Activated T-helper 1 cell treated with anti-CD3 and anti-CD28 coated beads, Interleukin-12 subunit alpha, Interleukin-12 subunit beta, Interleukin-2, Interleukin-4 antibody, amounts not matched to agents 30 ng/mL and 10 ng/mL and 1 ng/mL, durations not matched to agents 14 hours and 24 hours and 36 hours (primary cell): ENCODE measurements at places on chromosomes 3 and 15. TPM values are rescaled to one million over a fixed set of nuclear protein-coding genes. Genes with fewer than 3 reads are reported as not detected.

GRCh38 chr3:140954576-140954975 is 12.9 kb downstream of the SLC25A36 start:
- no peak overlapping the region for H3K27ac ChIP-seq
- DNase-seq: no peak
- peaks cover 7% of the 10 kb centered on the region for H3K36me3 ChIP-seq
- no peaks in the 10 kb centered on the region for H3K27me3 ChIP-seq
- peaks cover 14% of the 10 kb centered on the region for H3K4me1 ChIP-seq

C3orf49 gene
- total RNA-seq: not detected in 2 replicates

- no peak overlapping the region for H3K4me3 ChIP-seq
- peaks cover 44% of the 10 kb centered on the region for H3K4me1 ChIP-seq
- peaks cover 37% of the 10 kb centered on the region for H3K36me3 ChIP-seq
- DNase-seq: peak; percentile 8
- no peaks in the 10 kb centered on the region for H3K27me3 ChIP-seq
Measured at GRCh38 chr15:80977627-80978036, 12.0 kb downstream of the MESD start.

TNFAIP8L3 gene
- total RNA-seq: 0.20 and 0.49 TPM in 2 replicates

GRCh38 chr3:58074116-58074715 is 66.0 kb downstream of the FLNB start:
- H3K4me1 ChIP-seq: peaks cover 26% of the 10 kb centered on the region
- no peaks in the 10 kb centered on the region for H3K27me3 ChIP-seq
- H3K27ac ChIP-seq: peak overlapping the region; percentile 14
- H3K4me3 ChIP-seq: peak overlapping the region; percentile 2
- no peak for DNase-seq

- no peaks in the 10 kb centered on the region for H3K36me3 ChIP-seq
- no peak overlapping the region for H3K27ac ChIP-seq
- H3K4me3 ChIP-seq: no peak overlapping the region
- no peaks in the 10 kb centered on the region for H3K4me1 ChIP-seq
Measured at GRCh38 chr15:37873336-37873735, 61.1 kb upstream of the TMCO5A start.
